ENCODE measurements at places on chromosomes 11 and 22. TPM values are rescaled to one million over a fixed set of nuclear protein-coding genes. Genes with fewer than 3 reads are reported as not detected.

SHANK3 gene
- under 0.01 TPM for total RNA-seq

TRIM49 gene
- not detected for total RNA-seq

LAYN gene
- total RNA-seq = 0.42 TPM

SLC1A2 gene
- total RNA-seq = 2.0 TPM

P2RY6 gene
- total RNA-seq = 0.42 TPM

RFPL3 gene
- 0.21 TPM for total RNA-seq

ART1 gene
- total RNA-seq = not detected

BIRC3 gene
- 228 TPM for total RNA-seq

APOL1 gene
- total RNA-seq = 2.7 TPM

PHF21A gene
- 33.2 TPM for total RNA-seq

ZP1 gene
- not detected for total RNA-seq

PANX3 gene
- not detected for total RNA-seq

MUC5AC gene
- total RNA-seq = under 0.01 TPM

TRIM29 gene
- not detected for total RNA-seq

NLRP6 gene
- total RNA-seq = 9.7 TPM

MMP12 gene
- total RNA-seq = not detected

PNPLA3 gene
- total RNA-seq = not detected

SMDT1 gene
- 14.9 TPM for total RNA-seq

BCO2 gene
- total RNA-seq = 1.4 TPM

AGBL2 gene
- total RNA-seq = 2.1 TPM

NUP50 gene
- total RNA-seq = 96.7 TPM

MS4A3 gene
- 0.31 TPM for total RNA-seq

PGA5 gene
- total RNA-seq = 0.52 TPM

GDPD4 gene
- total RNA-seq = not detected

BARX2 gene
- total RNA-seq = not detected

GAL3ST1 gene
- 0.10 TPM for total RNA-seq

OR5P2 gene
- not detected for total RNA-seq

NUCB2 gene
- 69.1 TPM for total RNA-seq

CLCF1 gene
- total RNA-seq = 11.0 TPM

CATSPER1 gene
- 1.0 TPM for total RNA-seq

Measured in mononuclear cell (primary cell).